ENCODE measurements at places on chromosomes 5 and 9.

DNA sequence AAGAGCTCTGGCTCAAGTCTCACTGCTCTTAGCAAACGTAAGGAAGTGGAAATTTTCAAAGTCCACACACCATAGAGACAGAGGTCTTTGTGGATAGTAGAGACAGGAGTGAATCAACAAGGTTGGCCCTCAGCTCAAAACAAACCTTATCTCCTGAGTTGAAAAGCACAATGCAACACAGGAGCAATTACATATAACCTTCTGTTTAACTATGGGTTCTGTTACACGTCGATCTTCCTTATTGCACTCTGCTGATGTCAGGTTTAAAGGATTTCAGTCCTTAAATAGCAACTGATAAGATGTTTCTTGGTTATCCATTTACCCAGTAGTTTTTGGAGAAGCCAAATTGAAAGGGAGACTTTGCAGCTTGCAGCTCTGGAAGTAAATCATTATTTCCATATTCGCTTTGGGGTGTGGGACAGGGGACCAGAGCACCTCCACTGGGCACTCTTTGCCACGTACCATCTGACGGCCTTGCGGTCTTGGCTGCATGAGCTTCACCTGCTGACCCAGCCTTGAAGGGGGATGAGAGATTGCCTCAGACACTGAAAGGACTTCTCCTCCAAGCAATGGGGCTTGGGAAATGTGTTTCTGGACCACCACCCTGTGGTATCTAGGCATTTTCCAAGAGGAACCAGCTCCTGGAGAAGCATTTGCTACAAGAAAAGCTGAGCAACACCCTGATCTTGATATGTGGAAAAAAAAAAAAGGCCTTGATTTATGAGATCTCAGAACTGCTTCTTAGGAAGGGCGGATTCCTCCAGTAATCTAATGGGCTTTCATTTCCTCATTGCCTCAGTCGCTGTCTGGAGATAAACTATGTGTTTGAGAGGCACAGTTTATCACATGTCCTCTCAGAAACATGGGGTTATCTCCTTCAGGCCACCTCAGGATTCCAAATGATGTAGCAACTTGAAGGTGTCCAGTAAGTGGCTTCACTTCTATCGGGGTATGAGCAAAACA lies 56.2 kb upstream of the ZNF622 start:
- no peak for DNase-seq

GRCh38 chr5:180122875-180123274 lies 51.3 kb upstream of the RNF130 start:
- DNase-seq, result no peak

GRCh38 chr5:177304392-177305119 lies 957 bp downstream of the PRELID1 start:
- DNase-seq, result no peak

DNA sequence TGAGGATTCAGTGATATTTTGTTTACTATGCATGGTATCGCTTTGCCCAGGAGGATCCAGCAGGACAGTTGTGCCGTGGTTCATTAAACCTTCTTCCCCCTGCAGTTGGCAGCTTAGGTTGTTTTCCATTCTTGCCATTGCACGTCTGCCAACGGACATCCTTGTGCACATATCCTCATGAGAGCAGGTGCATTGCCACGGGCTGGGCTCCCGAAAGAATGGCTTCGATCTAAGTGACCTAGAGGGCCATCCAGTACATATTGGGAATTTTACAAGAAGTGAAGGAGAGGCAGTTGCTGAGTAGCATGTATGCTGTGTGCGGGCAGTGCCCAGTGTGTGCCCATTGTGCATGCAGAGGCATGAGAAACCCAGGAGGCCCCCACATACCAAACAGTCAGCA lies 22.1 kb downstream of the HRH2 start:
- no peak for DNase-seq

GRCh38 chr9:136916330-136917184 lies 28.0 kb downstream of the FBXW5 start:
- no peak for DNase-seq

GRCh38 chr5:135823881-135824280 lies 10.6 kb upstream of the SLC25A48 start:
- no peak for DNase-seq

DNA sequence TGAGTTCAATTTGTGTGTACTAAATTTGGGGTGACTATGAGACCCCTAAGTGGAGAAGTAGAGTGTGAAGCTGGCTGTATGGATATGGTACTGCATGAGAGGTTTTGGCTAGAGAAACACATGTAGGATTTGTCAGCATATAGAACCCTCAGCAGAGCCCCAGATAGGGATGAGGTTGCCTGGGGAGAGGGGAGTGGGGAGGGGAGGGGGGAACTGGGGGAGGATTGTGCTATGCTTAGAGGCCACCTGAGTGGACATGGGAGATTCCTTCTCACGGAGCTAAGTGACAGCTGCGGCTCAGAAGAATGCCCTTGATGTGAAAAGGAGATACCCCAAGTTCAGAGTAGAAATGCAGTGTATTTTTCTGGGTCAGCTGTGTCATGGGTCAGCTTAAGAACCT lies 11.2 kb downstream of the SLC22A5 start:
- DNase-seq, result no peak

- DNase-seq, result no peak
Measured at GRCh38 chr9:36991516-36992134, 42.4 kb downstream of the PAX5 start.

- DNase-seq, result no peak
Measured at GRCh38 chr5:90347462-90347861, 62.1 kb downstream of the CETN3 start.
